ENCODE measurements at places on chromosomes 5 and 9.

DNA sequence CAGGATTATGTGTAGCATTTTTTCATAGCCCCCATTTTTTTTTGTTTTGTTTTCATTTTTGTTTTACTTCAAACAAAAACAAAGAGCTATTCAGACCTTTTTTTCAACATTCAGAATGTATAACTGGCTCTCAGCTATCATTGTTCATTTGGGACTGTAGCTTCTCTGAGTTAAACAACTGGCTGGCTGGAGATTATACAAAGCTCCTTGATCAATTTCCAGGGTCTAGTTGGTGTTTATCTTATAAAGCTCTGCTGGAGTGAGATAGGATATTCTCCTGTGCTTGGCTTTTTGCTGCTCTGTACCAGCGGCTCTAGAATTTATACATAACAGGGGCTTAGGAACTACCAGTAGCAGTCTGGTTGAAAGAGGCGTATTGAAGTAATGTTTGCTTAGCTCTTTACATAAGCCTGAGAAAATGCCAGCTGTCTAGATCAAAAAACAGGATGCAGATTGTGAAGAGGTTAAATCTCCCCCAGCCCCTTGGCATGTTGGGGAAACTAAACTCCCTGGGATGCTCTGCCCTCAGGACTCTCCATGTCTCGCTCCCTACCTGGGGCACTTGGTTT, 15.2 kb downstream of the GARNL3 start:
- DNase-seq: no peak

GRCh38 chr5:90803876-90804275, 245.3 kb downstream of the ADGRV1 start:
- DNase-seq: no peak

GRCh38 chr9:120348951-120349429, 231.0 kb downstream of the CDK5RAP2 start:
- DNase-seq: peak; percentile 34

GRCh38 chr5:150318613-150319483, 16.1 kb upstream of the ARSI start:
- no peak for DNase-seq

- no peak for DNase-seq
Measured at GRCh38 chr5:32865475-32865874, 154.4 kb downstream of the NPR3 start.

DNA sequence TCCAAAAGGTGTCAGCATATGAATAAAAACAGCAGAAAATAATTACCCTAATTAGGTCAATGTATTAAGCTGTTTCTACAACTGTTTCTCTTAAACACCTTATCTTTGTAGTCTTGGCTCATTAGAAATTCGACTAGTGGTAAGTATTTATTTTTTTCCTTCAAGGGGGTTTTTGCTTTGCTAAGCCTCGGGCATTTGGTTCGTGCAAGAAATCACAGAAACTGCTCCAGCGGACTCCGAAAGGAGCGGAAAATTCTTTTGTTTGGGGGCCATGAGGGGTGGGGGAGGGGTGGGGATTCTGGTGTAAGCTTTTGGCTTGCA, 757 bp downstream of the ZBED3 start:
- DNase-seq: no peak

- no peak for DNase-seq
Measured at GRCh38 chr9:96187151-96187555, 114.8 kb downstream of the HSD17B3 start.

DNA sequence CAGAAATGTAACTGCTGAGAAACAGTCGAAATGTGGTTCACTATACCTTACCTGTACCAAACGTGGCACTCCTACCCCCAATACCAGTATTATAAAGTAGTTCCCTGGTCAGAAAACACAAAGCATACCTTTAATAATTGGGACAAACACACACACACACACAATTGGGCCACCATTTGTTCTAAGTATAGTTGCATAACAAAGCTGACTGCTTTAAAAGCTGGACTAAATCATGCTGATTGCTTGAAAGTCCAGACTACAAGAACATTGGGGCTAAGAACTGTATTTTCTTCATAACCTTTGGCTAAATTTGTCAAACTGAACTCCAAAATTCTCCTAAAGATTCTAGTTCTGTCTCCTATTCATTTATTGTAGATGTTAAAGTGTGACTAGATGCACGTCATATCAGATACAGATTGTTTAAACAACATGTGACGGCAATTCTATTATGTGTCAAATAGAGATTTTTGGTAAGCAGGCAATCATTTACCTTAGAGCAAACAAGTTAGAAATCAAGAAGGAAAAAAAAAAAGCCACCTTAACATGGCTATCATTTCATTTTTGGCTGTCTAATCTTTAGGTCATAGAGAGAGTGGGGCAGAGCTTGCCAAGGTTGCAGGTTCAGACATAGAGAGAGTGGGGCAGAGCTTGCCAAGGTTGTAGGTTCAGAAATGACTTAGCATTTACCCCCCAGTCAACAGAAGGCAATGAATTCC, 265.1 kb downstream of the ARL15 start:
- no peak for DNase-seq

DNA sequence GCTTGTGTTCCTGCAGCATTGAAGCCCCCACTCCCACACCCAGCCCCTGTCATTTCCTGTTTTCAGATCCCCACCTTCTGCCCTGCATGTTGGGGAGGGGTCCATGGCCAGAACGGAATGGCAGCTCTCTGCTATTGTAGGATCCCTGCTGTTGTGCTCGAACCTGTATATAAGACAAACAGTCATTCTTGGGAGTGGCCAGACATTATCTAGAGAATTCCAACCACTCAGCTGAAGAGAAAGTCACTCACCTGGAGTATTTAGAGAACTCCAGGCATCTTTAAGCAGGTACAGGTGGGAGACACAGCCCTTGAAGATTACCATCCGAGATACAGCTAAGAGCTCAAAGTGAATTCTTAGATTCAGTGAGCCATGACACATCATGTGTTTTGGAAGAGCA, 96.1 kb downstream of the C9orf152 start:
- DNase-seq: no peak

- DNase-seq: no peak
Measured at GRCh38 chr5:129077433-129078075, 17.0 kb upstream of the ISOC1 start.

- no peak for DNase-seq
Measured at GRCh38 chr5:159911349-159911748, 4.9 kb upstream of the ADRA1B start.

- no peak for DNase-seq
Measured at GRCh38 chr5:37495210-37495609, 116.1 kb downstream of the WDR70 start.

- no peak for DNase-seq
Measured at GRCh38 chr9:82054264-82055015, 65.9 kb downstream of the SPATA31D1 start.

DNA sequence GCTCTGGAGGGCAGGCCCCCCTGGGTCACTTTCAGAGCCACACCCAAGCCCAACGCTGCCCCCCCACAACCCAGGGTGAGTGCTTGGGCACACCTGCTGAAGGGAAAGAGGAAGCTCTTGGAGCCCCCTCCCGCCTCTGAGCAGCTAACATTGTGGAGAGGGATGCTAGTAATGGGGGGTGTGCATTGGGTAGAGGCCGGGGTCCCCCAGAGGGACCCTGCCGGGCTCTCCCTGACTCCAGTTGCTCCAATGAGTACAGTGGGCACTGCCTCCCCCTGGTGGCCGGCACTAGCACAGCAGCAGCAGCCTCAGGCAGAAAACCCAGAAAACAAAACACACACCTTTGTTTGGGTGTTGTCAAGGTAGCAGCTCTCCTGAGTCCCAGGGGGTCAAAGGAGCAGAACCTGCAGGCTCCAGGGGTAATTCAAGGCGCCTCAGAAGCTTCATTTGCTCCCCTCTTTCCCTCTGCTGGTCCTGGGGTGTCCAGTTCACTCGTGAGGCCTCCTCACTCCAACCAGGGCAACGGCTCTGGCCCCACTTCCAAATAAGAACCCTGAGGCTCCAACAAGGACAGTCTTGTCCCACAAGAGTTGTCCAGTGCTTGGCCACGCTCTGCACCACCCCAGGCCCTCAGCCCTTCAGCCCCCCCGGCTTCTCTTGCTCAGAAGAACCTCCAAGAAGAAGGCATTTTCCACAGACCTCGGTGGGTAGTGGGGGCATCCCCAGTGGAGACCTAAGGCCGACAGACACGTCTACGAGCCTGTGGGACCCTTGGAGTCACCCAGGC, 16.1 kb downstream of the GBGT1 start:
- DNase-seq: peak; percentile 90

Measured in activated CD4-positive, alpha-beta T cell treated with anti-CD3 and anti-CD28 coated beads for 48 hours (primary cell).